ENCODE measurements at places on chromosomes 7 and 10.

DNA sequence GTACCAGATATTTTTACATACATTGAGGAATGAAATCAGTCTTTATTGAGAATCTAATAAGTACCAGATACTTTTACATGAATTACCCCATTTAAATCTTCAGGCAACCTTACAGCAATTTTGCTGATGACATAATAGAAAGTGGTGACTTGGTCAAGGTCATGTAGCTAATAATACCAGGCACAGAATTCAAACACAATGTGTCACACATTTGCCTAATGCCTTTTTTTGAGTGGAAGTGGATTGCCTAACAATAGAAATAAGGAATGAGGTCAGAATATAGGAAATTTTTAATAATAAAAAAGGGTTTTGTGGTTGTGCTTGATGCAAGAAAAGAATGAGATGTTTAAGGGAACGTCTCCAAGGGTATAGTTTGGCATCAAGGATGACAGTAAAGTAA lies 466.6 kb upstream of the IGFBP3 start:
- no peak for DNase-seq

- DNase-seq, result no peak
These were observed 53.2 kb upstream of the CCDC6 start for GRCh38 chr10:59959504-59960018.

DNA sequence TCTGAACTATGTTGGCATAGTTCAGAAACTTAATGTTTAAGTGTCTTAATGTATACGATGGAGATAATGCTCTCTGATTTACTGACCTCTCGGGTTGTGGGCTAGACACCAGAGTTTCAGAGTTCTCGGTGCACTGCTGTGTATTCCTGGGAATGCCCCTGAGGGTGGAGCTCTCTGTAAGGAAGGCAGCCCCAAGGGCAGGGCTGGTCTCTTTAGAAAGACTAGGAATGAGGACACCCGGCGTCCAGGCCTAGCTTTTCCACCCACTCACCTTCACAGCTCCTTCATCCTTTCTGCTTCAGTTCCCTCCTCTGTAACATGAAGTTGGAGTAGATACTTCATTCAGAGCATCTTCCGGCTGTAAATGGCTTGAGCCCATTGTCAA lies 536.6 kb upstream of the GALNT17 start:
- no peak for DNase-seq

- DNase-seq, result no peak
These were observed 24.6 kb downstream of the C7orf33 start for GRCh38 chr7:148615085-148615730.

DNA sequence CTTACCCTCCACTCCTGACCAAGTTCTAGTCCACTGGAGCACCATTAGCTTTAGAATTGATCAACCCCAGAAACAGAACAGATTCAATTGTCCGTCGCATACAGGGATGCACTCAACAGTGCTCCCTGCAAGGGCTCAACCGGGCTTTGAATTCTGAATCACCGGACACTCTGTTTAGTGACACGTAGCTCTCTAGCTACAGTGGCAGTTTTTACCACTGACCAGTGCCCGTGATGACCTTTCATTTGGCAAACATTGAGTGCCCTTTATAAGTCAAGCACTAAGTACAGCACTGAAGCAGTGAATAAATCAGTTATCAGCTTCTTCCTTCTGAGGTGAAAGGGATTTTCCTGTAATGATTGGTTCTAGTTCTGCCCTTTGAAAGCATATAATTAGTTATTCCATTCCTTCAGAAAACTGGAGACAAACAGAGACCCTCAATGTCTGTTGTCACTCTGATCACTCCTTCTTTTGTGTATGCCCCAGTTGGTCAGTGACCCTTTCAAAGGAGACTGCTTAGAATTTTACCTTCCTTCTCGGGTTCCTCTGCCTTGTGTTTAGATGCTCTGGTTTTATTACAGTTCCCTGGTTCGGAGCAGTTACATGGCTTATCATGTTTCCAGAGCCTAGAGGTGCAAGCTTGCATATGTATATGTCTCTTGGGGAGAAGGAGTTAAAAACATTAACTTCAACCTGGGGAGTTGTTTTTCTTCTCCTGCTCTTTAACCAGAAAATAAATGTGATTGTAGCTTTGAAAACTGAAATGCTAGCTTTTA lies 68.9 kb downstream of the ZNF365 start:
- DNase-seq, result no peak

GRCh38 chr10:42551582-42552187 lies 86.7 kb downstream of the ZNF33B start:
- DNase-seq, result no peak

GRCh38 chr10:114665406-114665805 lies 7.3 kb upstream of the ABLIM1 start:
- DNase-seq, result no peak

- no peak for DNase-seq
These were observed 45.0 kb downstream of the VOPP1 start for GRCh38 chr7:55527307-55527706.

DNA sequence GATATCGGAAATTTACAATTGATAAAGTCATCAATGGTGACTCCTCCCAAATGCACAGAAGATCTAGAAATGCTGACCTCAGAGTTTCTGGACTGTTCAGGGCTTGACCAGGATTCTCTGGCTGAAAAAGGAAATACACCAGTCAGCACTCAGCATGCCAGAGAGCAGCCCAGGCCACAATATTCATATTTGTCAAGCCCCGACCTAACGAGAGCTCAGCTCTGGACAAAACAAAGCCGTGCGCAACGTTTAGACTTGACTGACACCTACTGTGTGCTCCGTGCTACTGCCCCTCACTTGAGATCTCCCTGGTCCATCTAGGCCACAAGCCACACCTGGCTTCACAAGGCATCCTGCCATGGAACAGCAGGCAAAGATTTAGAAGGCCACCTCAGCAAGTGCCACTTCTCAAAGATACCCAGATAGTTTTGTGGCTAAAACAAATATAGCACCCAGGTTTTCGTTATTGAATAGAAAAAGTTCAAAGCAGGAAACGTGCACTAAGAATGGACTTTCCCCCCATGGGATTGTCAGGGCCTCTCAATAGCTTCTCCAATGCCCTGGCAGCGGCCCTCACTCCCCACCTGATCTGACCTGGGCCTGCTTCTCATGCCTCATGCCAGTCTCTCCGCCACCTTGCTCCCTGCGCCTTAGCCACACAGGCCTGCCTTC lies 218.3 kb downstream of the FAM107B start:
- no peak for DNase-seq

DNA sequence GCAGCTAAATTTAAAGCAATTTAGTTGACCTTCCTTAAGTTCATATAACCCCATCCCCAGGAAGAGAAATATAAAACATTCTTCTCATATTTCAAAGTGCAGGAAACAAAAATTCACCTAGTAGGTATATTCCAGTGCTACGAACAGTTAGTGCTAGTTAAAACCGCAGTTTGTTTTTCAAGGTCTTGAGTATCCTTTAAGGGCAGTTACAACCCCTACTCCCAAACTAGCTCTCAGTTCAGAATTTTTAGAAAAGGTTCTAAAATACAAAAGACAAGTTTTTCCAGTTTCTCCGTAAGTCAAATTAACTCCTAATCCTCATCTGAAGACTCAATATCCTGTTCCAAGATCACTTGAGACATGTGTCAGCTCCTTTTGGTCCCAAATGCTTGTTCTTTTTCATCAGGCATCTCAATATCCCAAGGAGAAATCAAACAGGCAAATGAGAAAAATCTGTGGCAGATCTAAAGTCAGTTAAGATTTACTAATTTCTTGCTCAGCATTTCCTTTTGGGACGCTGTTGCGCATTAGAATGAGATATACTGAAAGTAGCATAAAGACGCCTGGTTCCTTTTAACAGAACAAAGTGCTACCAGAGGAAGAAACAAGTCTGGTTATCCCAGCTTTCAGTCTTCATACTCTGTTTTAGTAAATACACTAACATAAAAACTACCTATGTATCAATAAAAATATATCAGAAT lies 51.8 kb downstream of the ARHGAP12 start:
- DNase-seq, result no peak

DNA sequence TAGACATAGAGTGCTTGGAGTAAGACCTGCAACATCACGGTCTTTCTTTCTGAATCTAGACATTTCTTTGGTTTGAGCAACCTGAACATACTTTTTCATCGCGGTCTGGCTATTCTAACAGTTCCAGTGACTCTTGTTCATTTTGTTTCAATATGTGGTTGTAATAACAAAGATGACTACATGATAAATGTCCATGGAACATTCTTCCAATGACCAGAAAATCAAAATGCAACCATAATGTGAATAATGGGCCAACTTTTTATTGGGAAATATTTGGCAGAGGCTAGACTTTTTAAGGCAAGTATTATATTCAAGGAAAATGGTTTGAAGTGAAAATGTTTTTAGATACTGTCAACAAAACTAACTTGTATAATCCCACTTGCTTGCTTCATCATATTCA lies 282.5 kb downstream of the INHBA start:
- no peak for DNase-seq

- no peak for DNase-seq
These were observed 77.6 kb downstream of the ITGA8 start for GRCh38 chr10:15642095-15642494.

- DNase-seq, result no peak
These were observed 2.3 kb downstream of the IGF2BP3 start for GRCh38 chr7:23467806-23468525.

DNA sequence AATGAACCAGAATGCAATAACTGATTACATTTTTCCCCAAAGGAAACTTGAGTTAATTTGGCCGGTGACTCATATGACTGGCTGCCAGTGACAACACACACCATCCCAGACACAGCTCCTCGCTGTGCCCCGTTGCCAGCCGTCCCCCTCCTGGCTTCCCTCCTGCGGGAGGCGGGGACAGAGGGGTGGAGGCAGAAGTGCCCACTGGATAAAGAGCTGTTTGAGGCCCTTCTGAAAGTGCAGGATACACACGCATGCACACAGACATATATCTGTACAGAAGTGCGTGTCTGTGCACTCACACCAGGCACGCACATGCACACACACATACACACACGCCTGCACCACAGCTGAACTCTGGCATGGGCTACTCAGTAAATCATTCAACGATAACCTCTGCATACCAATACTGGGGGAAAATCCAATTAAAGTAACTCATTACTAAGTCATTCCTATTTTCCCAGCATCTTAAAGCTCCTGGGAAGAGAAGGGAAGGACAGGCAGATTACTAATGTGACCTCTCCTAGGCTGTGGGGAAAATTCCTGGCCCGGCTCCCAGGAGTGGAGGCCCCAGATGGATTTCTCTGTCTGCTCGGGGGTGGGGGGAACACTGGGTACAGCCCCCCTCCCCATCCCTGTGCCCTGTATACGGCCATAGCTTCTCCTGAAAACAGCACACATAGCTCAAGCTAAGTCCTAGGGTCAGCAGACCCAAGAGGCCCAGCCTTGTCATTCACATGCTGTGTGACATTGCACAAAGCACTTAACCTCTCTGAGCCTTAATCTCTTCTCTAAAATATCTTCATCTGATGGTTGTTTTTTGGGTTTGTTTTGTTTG lies 52.3 kb upstream of the MYL10 start:
- DNase-seq, result no peak

GRCh38 chr7:145817687-145818086 lies 298.9 kb upstream of the CNTNAP2 start:
- DNase-seq, result no peak

DNA sequence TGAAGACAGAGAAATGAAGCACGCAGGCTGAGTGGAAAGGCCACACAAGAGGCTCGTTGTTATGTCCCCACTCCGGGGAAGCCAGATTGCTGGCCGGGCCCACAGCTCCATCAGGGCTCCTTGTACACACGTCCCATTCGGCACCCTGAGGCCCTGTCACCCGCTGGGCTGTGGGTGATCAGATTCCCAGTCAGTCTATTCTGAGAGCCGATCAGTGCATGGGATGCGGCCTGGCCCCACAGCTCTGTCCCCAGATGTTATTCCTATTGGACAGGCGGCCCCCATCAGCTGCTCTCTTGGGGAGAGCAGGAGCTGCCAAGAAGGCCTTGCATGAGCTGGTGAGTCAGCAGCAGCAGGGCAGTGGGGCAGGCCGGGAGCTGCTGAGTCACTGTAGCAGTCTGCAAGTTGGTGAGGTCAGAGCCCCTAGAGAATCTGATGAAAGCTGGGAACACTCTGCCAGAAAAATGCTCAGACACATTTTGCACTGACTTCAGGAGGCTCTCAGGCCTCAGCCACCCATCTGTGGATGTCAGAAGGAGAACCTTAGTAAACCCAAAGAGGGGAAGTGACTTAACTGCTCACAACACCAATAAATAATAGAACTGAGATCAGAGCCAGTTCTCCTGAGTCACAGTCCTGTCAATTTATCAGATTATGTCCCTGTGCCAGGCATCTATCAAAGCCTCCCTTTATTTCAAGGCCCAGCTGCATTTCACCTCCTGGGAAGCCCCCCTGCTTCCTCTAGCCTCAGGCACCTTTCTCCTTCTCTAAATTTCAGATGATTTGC lies 9.4 kb upstream of the PSAP start:
- no peak for DNase-seq

DNA sequence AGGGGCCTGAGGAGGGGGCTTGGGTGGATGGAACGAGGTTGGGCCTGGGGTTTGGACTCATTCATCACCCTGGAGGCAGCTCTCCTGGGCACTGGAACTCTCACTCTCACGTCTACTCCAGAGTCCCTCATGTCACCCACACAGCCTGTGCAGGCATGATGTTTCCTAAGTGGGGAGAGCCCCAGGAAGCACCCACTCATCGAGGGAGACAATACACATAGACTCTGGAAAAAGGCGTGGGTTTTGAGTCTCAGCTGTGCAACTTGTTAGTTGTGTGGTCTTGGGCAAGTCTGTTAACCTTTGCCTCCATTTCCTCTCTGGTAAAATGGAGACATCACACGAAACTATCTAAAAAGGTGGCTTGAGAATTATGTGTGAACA lies 25.9 kb upstream of the RBM20 start:
- DNase-seq, result no peak

GRCh38 chr10:11823122-11823988 lies at the start of gene PROSER2:
Gene PROSER2, plus strand, starts transcription at chr10:11823356. Its CDS starts 28,722 bp downstream, at chr10:11852078.
- no peak for DNase-seq

DNA sequence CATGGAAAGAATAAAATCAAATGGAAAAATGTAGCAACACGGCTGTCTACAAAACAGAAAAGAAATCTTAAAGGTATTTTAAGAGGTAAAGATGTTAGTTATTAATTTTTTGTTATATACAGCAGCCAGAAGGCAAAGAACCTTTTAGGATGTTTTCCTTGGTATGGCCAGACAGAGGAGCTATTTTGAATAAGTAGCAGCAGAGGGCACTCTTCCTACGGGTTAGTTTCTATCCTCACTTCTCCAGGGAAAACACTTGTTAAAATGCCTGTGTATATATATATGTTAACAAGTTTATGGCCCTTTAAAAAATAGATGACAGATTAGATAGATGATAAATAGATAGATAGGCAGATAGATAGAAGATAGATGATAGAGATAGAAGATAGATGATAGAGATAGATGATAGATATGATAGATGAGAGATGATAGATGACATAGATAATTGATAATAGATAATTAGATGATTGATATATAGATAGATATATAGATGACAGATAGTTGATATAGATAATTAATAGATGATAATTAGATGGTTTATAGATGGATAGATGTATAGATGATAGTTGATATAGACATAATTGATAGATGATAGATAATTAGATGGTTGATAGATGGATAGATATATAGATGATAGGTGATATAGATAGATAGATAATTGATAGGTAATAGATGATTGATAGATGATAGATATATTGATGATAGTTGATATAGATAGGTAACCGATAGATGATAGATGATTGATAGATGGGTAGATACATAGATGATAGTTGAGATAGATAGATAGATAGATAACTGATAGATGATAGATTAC lies 57.8 kb upstream of the WIPF3 start:
- DNase-seq, result no peak

Data from stimulated activated CD8-positive, alpha-beta memory T cell treated with anti-CD3 and anti-CD28 coated beads, Interleukin-7, amount 100 ng/mL, for 1 hour (primary cell).